ENCODE measurements at places on chromosomes 1 and 21.

- DNase-seq, result no peak
Observed at GRCh38 chr1:29497395-29498125, 261.2 kb downstream of the PTPRU start.

GRCh38 chr1:89833183-89834082 is 12.6 kb downstream of the LRRC8D start:
- DNase-seq, result no peak

- no peak for DNase-seq
Observed at GRCh38 chr1:46589529-46589928, 14.5 kb downstream of the MKNK1 start.

- no peak for DNase-seq
Observed at GRCh38 chr1:50422946-50423669, at the start of gene DMRTA2. Gene DMRTA2 (minus strand): TSS chr1:50423443. CDS start chr1:50421536, 1,907 bp downstream.

DNA sequence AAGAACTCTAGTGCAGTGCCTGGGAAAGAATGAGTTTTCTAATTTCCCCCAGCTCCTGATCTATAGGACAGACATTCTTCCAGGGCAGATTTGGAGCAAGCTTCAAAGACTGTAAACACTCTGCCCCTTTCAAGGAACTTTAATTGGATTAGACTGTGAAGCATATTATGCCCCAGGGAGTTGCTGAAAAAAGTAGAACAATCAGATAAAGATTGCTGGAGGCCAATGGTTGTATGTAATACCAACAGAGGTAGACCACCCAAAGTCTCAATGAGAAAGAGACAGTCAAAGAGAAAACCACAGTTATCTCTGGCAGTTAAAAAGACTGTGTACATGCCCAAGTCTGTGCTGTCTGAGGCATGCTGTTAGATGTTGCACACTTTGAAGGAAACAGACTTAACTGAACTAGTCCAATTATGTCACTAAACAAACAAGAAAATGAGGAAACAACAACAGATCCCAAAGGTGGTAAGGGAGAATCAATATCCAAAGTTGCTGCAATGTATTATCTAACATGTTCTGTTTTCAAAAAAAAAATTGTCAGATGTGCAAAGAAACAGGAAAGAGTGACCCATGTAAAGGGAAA is 24.4 kb downstream of the C4BPA start:
- DNase-seq, result no peak

DNA sequence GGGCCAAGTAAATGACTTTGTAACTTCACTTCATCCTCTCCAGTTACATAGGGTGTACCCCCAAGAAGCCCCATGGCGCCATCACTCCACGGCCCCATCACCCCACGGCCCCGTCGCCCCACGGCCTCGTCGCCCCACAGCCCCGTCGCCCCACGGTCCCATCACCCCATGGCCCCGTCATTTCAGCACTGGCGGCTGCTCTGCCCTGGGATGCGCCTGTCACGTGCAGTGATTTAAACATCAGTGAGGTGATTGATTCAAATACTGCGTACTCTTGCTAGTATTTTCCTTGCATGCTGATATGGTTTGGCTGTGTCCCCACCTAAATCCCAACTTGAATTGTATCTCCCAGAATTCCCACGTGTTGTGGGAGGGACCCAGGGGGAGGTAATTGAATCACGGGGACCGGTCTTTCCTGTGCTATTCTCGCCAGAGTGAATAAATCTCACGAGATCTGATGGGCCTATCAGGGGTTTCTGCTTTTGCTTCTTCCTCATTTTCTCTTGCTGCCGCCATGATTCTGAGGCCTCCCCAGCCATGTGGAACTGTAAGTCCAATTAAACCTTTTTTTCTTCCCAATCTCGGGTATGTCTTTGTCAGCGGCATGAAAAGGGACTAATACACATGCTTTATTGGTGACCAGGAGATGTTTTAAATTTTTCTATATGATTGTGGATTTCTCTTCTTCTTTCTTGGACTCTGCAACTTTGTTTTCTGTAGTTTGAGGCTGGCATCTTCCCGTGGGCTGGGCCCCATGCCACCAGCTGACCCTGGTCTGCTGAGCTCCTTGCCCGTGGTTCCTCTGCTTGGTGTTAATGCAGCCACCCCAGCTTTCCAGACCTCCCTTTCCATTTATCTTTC is 50.1 kb upstream of the PCBP3 start:
- no peak for DNase-seq

- no peak for DNase-seq
Observed at GRCh38 chr1:152645146-152645545, 18.0 kb upstream of the LCE2D start.

DNA sequence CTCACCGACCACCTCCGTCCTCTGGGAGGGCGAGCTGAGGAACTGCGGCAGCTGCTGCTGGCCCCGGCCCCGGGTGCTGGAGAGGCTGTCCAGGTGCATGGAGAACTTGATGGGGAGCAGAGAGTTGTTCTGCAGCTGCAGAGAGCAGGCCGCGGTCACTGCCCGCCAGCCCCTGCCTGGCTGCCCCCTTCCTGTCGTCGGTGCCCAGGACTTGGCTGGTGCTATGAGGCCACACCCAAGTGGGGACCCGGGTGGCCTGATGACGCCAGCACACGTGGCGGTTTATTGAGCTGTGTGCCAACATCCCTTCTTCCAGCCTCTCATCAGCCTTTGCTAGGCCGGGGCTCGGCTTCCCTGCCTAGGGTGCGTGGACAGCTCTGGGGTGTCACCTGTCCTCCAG is 5.3 kb upstream of the TMEM52 start:
- DNase-seq, result no peak

DNA sequence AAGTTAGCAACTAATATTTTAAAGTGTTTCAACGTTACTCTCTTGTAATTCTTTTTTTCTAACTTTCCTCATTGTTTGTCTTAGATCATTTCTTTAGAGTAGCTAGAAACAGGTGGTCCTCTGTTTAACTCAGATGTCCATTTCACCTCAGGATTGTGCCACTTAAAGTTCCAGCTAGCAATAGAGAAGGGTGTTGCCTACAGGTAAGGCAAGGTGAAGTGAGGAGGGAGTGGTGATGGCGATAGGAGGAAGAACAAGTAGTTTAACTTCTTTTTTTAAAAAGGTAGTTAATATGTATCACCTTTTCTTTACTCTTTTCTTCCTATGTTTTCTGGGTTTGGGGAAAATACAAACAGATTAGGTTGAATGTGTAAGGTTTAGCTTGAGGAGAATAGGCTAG is 44.4 kb downstream of the ABCD3 start:
- DNase-seq, result no peak

- DNase-seq, result no peak
Observed at GRCh38 chr1:232153652-232154051, 476.3 kb downstream of the SIPA1L2 start.

GRCh38 chr1:75520862-75521475 is 89.9 kb downstream of the SLC44A5 start:
- no peak for DNase-seq

DNA sequence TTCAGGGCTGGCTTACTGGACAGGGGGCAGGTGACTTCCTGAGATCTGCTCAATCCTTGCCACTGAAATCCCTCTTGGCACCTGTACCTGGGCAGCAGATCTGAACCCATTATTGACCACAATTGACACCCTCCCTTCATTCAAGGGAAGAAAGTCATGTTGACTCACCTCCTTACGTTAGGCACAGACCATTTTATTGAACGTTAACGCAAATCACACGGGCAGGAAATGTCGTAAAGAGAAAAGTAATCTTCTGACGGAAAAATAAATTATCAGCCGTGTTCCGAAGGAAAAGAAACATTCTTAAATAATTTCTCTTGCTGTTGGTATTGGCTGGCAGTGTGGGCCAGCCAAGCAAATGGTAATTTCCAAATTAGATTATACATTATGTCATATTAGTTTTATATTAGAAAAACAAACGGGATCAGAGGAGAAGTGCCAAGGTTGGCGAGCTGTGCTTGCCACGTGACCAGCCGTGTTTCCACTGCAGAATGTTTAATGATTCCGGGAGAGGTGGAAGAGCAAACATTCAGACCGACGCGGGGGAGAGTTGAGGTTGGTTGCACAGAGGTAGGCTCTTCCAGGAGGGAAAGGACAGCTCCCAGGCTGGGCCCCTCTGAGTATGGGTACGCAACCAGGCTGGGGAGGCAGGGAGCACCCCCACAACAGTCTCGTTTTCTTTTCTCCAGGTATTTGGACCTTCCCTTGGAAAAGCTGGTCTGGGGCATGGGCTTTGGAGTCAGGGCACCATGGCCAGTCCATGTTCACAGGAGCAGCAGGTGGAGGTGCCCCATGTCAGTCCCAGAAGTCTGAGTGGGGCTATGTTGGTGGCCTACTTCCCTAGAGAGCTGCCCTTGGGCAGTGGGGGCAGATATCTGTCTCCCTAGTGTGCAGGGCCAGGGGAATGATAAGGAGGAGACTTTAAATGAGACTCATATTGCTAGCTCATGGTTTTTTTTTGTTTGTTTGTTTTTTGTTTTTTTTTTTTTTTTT is 121.1 kb downstream of the FOXD2 start:
- DNase-seq, result no peak

DNA sequence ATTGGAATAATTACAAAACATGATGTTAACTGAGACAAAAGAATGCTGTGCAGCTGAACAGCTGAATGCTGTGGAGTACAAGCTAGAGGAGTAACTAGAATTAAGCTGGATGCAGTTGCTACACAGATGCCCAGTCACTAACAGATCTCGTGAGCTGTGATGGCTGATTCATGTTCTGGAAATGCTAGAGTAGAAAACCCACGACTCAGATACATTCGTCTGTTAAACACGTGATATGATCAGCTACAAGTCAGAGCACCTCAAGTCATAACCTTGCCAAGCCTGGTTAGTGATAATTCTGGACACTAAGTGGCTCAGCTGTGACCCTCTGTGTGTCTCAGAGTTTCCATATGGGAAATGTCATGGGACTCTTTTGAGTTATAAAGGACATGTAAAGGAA is 89.7 kb upstream of the ESRRG start:
- peak; percentile 42 for DNase-seq
